ENCODE measurements at places on chromosomes 7 and 10.

DNA sequence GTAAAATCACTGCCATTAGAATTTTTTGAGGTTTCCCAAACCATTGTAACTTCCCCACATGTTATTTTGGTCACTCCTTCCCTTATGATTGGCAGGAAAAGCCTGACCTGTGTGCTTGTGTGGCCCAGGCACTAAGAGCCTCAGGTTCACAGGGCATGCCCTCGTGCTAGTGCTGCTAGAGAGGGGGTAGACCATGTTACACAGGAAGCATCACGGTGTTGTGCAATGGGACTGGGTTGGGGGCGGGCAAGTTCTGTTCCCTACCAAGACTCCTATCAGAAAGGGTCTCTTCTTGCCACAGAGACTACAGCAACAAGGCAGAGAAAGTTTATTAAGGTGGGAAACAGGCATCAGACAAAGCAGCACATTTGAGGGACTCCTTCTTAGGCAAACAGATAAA, 32.2 kb downstream of the LSM5 start:
- H3K27me3 ChIP-seq = no peaks in the 10 kb centered on the region
- no peak for DNase-seq
- H3K36me3 ChIP-seq = no peaks in the 10 kb centered on the region
- no peak overlapping the region for H3K4me3 ChIP-seq

- DNase-seq = peak; percentile 96
- no peaks in the 10 kb centered on the region for H3K36me3 ChIP-seq
- no peaks in the 10 kb centered on the region for H3K27me3 ChIP-seq
- peak overlapping the region; percentile 96 for H3K27ac ChIP-seq
- peaks cover 16% of the 10 kb centered on the region for H3K4me1 ChIP-seq
- H3K4me3 ChIP-seq = no peak overlapping the region
These were observed 26.7 kb upstream of the DNAJB6 start for GRCh38 chr7:157309988-157310668.

DNA sequence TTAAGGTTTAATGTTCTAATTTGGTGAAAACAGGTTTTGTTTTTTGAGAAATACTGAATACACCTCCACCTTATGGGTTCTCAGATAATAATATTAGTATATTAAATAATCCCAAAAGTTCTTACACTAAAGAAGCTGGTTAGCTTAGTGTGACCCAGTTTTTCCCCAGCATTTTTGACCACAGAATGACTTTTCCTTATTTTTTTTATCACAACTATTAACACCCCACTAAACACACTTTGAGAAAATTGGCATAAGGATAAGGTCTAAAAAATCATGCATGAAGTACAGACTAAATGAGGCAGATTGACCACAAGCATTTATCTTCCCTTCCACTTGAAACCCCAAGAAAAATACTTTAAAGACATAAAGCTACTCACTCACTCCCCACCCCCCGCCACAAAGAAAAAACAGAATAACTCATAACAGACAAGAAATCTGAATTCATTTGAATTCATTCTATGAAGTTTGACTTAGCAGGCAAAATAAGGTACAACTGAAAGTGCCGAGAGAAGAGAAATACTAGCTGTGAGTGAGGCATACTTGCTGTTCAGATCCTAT, 49.7 kb upstream of the WNT16 start:
- no peaks in the 10 kb centered on the region for H3K27me3 ChIP-seq
- peaks cover 9% of the 10 kb centered on the region for H3K4me1 ChIP-seq
- 0 out of 2 replicates have a peak, but pooled peaks cover 1% of the 10 kb centered on the region for H3K36me3 ChIP-seq
- no peak overlapping the region for H3K4me3 ChIP-seq

DNA sequence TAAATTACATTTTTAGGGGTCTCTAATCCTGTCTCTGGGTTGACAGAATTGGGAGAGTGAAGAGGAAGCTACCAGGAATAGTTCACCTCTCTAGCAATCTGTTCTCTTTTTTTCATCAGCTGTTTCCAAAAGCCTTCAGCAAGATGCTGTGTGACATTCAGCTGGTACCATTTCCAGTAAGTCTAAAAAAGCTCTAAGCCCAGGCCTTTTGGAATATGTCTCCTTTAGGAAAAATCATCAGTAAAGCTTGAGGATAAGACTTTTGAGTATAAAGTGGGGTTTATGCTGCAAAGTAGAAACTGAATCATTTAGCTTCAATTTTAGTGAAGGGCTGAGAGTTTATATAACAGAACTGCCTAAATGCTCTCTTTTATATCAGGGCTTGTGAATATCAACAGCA, 81.5 kb downstream of the CCNY start:
- DNase-seq = no peak
- H3K27me3 ChIP-seq = no peaks in the 10 kb centered on the region
- peaks cover 38% of the 10 kb centered on the region for H3K4me1 ChIP-seq
- H3K4me3 ChIP-seq = no peak overlapping the region

GRCh38 chr10:130141460-130141859, 5.3 kb downstream of the GLRX3 start:
- H3K27me3 ChIP-seq = no peaks in the 10 kb centered on the region
- H3K4me3 ChIP-seq = no peak overlapping the region
- peak; percentile 36 for DNase-seq
- H3K27ac ChIP-seq = no peak overlapping the region
- peaks cover 14% of the 10 kb centered on the region for H3K4me1 ChIP-seq
